Left ventricle myocardium superior (tissue), 1 donor: ENCODE measurements at places on chromosomes 5 and 9.

DNA sequence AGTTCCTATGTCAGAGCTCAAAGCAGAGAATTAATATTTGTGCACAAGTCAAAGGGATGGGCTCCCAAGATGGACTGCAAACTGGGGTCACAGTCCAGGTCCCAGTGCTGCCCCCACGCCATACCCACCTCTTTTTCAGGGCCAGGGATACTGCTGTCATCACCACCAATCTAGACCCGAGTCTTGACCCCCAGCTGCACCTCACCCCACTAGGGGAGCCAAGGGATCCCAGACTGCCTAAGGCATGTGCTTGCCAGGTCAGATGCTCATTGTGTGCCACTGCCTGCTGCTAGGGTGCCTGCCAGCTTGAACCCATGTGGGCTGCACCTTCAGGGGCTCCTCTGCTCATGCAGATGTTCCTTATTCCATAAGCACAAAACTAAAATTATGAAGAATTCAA lies 215.6 kb upstream of the NREP start:
- DNase-seq = no peak

GRCh38 chr9:115632391-115632790 lies 514.4 kb upstream of the TNC start:
- no peak for DNase-seq

DNA sequence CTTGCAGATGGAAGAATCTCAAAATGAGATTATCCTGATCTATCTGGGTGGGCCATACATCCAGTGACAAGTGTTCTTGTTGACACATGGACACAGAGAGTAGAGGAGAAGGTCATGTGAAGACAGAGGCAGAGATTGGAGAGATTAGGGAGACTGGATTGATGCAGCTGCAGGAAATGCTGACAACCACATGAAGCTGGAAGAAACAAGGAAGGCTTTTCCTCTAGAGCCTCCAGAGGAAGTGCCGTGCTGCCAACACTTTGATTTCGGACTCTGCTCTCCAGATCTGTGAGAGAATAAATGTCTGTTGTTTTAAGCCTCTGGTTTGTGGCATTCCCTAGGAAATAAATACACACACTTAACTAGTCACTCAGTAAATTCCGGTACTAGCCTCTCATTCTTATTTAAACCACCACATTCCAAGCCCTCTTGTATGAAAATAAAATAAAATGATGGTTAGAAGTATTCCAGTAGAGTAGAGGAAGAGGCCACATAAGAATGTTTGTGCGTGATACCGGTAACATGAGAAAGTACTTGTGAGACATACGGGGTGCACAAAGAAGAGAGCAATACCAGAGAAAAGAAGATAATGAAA lies 110.9 kb upstream of the DMAC1 start:
- DNase-seq = peak; percentile 32

- DNase-seq = no peak
These were observed 113.0 kb downstream of the FAM170A start for GRCh38 chr5:119742311-119742710.

GRCh38 chr5:127525181-127525580 lies 7.7 kb downstream of the PRRC1 start:
- no peak for DNase-seq

- DNase-seq = peak; percentile 55
These were observed 1.4 kb upstream of the SPTAN1 start for GRCh38 chr9:128550770-128551656.

DNA sequence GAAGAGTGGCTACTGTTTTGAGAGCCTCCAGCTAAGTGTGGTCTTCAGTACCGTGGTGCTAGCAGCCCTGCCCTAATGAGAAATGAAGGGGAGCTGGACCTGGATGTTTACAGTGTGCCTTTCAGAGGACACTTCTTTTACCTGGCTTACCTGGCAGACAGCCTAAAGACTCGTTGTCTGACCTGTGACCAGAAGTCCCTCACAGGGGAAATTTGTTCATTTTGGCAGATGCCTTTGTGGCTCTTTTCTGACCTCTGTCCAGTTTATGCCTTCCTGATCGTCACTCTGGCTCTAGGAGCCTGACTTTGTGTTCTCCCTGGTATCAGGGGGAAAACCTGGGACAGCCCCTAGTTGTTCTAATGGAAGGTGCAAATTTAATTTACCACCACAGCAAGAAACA lies 475.1 kb downstream of the DMRTA1 start:
- DNase-seq = no peak

DNA sequence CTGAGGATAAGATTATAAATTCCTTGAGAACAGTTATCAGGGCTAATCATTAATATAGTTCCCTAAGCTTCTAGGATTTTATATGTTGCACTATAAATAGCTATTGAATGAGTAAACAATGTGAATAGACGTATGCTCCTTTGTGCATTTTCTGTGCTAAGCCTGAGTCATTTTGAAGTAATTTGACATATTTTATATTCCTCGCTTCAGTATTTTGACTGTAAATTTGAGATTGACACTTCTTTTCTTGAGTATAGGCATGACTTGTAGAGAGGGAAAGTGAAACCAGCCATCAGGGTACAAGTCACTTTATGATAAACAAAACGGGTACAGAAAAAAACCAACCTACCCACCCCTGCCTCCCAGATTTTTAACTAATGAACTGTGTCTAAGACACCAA lies 367.7 kb upstream of the PRR16 start:
- no peak for DNase-seq

- no peak for DNase-seq
These were observed 28.6 kb downstream of the PSIP1 start for GRCh38 chr9:15482146-15482545.

GRCh38 chr5:169763376-169764017 lies 126.4 kb downstream of the DOCK2 start:
- peak; percentile 30 for DNase-seq

- no peak for DNase-seq
These were observed 4.3 kb downstream of the ARRDC3 start for GRCh38 chr5:91378752-91379211.

DNA sequence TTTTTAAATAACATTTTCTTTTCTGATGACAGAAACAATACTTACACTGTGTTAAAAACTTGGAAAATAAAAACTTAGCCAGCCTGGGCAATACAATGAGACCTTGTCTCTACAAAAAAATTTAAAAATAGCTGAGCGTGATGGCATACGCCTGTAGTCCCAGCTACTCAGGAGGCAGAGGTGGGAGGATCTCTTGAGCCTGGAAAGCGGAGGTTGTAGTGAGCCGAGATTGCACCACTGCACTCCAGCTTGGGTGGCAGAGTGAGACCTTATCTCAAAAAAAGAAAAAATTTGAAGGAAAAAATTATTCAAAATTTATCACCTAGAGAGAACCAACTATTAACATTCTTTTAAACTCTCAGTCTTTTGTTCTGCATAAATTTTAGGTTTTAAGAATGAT lies 4.9 kb upstream of the CMYA5 start:
- DNase-seq = no peak

DNA sequence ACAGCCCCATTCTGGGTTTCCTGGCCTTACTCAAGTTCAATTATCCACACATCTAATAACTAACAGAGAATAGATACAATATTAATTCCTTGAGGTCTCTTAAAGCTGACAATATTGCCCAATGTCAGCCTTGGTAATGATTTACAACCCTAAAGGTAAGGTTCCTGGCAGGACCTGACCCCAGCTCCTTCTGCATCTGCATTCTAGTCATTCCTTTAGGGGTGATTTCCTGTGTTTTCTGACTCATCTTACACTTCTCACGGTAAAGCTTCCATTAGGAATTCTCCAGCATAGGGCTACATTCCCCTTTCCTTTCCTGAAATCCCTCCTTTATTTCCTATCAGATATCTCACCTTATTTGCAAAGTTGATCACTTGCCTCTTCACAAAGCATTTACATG lies 9.3 kb downstream of the HAVCR1 start:
- no peak for DNase-seq

DNA sequence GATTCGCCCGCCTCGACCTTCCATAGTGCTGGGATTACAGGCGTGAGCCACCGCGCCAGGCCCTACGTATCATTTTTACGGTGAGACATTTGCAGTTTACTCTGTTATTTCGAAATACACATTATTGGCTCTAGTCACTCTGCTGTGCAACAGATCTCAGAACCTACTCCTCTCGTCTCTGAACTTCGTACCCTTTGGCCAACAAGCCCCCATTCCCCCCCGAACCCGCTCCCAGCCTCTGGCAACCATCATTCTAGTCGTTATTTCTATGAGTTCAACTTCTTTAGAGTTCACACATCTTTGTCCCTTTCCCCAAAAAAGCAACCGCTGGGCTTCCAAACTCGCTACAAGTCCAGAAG lies 735 bp downstream of the PTGR1 start:
- DNase-seq = peak; percentile 49

GRCh38 chr5:81253875-81254274 lies 20.8 kb downstream of the CKMT2 start:
- DNase-seq = no peak

DNA sequence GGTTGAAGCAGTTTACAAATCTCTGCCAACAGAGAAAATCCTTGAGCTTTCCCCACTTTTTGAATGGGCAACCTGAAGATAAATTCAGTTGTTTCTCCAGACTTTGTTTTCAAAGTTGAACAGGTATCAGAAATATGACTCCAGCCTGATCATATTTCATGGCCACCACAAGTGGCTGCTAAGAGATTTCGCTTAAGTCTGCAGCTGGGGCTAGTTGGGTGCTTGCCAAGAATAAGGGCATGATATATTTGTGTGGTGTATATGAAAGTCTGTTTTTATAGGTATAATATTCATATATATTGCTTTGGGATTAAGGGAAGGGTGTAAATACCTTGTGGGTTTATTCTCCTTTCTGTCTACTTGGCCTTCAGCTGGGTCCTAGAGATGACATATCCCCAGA lies 168.4 kb upstream of the GDNF start:
- DNase-seq = no peak

DNA sequence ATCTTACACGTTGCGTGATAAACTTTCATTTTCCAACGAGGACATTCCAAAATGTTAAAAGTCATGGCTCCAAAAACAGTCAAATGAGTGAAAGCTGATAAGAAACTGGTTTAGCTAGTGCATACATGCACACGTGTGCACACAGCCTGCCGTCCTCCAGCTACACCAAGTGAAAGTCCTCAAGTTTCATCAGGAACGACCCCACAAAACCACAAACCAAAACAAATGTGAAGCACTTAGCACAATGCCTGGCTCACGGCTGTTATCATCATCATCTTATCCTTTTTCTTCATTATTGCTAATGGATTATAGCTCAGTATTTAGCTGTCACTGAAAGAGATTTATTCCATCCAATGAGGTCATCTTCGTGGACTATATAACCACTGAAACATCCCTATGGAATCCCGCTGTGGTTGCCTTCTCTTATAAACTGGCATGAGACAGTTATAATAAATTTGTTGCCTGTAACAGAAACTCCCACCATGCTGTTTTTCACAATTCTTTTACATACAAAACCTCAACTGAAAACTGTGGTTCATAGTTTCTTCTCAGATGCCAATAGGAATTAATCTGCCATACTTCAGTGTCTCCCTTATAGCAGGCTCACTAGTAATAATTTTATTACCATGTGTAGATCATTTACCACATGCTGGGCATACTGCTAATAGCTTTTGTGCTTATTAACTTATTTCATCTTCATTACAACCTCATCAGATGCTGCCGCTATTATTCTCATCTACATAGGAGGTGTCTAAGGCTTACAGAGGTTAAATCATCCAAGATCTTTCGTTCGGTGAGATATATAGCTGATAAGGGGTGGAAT lies 56.1 kb downstream of the SAXO1 start:
- no peak for DNase-seq

- DNase-seq = no peak
These were observed 218.8 kb downstream of the TMEM167A start for GRCh38 chr5:82858151-82859025.

DNA sequence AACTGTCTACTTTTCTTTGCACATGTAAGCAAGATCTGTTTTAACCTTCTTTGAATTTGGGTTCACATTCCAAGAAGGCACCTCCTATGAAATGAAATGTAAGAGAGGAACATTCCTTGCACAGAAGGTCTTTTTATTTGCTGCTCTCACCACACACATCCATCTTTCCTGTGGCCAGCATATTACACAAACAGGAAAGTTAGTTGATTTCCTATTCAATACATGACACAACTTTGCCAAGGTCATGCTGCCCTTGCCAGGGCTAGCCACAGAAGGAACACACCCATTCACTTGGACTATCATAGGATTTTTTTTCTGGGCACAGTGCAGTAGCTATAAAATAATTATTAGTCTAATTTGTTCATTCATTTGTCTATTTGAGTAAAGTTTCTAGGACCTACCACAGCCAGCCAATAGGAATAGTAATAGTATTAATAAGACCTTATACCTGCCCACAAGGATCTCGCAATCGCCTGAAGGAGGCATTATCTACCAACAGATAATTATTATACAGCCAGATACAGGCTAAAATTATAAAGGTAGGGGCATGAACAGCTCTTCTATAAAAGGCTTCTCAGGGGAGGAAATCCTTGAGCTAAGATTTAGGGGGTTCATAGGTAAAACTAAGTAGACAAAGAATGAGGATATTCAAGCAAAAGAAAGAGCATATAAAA lies 78.1 kb upstream of the NREP start:
- no peak for DNase-seq

DNA sequence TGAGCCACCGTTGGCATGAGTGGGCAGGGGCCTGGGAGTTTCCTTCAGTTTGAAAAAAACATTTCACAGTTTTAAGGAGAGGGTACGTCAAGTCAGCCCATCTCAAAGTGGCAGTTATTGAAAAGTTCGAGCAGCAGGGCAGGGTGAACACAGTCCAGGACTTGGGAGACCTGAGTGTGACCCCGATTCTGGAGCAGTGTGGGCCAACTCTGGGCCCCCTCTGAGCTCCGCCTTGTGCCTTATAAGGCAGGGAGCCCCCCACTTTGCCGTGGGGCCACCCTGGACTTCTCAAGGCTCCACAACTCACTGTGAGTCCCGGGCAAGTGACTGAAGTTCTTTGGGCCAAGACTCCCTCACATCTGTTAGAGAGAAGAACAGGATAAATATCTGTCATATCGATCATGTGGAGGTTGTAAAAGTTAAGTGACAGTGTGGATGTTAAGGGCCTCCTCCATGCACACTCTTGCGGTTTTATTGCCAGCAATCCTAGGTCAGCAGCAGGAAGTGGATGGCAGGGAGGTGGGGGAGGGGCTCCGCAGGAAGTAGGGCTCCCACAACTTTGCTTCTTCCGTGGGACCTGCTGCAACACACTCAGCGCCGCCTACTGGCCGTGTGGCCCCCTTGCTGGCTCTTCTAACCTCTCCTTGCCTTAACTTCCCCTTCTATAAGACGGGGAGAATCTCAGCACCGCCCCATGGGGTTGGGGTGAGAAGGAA lies 38.4 kb downstream of the HRH2 start:
- peak; percentile 85 for DNase-seq

DNA sequence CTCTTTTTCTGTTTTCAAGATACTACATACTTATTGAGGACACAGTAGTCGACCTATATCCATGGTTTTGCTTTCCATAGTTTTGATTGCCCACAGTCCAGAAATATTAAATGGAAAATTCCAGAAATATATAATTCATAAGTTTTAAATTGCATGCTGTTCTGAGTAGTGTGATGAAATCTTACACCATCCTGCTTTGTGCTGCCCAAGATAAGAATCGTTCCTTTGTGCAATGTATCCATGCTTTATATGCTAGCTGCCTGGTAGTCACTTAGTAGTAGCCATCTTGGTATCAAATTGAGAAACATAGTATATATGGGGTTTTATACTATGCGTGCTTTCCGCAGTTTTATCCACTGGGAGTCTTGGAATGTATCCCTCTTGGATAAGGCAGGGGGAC lies 59.0 kb downstream of the CWC27 start:
- DNase-seq = no peak
